ENCODE measurements at places on chromosomes 7 and 10.

DNA sequence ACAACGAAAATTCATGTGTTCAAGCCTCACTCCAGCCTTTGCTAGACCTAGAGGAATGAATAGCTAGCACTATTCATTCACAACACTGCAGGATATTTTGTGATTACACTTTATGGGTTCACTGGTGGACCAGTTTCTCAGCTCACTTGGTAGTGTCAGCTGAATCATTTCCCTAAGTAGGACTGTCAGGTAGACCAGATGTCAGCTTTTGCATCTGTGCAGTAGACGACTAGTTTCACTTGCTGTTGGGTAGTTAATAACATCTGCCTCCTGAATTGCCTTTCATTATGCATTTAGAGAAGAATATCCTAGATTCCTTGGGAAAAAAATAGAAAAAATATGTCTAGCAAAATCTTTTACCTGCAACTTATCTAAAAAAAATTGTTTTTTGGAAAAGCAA lies 296.4 kb downstream of the ADARB2 start:
- DNase-seq, result no peak

- DNase-seq, result no peak
Observed at GRCh38 chr7:37467002-37467401, 18.3 kb upstream of the ELMO1 start.

DNA sequence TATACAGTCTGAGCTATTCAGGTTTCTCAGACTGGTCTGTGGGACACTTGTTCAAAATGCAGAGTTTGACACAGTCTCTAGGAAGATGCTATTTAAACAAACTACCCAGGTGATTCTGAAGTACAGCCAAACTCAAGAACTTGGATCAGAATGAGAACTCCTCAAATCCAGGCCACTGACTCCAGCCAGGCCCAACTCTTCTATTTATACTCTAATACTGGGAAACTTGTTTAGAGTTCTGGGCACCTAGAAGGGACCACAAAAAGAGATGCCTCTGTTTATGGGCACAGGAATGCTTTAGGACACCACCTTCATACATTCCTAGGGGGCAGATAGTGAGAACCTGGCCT lies 40.1 kb upstream of the ADD3 start:
- DNase-seq, result no peak

GRCh38 chr10:944034-944831 lies 12.7 kb upstream of the LARP4B start:
- DNase-seq, result peak; percentile 66

GRCh38 chr10:34999532-34999931 lies 90.6 kb downstream of the CUL2 start:
- DNase-seq, result no peak

DNA sequence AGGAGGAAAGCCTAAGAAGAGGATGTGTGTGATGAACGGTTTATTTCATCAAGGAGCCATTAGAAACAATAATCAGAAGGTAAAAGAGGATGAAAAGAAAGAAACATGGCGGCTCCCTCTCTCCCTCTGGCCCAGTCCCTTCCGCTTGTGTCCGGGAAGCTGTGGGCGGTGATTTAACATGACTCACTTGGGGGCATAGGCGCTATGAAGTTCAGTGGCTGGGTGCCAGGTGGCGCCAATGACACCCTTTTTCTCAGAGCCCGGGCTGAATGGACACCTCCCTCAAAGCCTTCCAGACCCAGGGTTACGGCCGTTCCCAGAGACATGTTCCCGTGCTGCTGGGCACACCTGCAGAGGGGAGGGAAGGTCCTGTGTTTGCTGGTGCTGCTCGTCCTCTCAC lies 244.0 kb downstream of the SKAP2 start:
- DNase-seq, result no peak

- no peak for DNase-seq
Observed at GRCh38 chr7:47448971-47449370, 132.9 kb downstream of the TNS3 start.

- no peak for DNase-seq
Observed at GRCh38 chr7:20798694-20799121, 12.0 kb upstream of the SP8 start.

- no peak for DNase-seq
Observed at GRCh38 chr7:113731571-113731970, 187.2 kb downstream of the PPP1R3A start.

DNA sequence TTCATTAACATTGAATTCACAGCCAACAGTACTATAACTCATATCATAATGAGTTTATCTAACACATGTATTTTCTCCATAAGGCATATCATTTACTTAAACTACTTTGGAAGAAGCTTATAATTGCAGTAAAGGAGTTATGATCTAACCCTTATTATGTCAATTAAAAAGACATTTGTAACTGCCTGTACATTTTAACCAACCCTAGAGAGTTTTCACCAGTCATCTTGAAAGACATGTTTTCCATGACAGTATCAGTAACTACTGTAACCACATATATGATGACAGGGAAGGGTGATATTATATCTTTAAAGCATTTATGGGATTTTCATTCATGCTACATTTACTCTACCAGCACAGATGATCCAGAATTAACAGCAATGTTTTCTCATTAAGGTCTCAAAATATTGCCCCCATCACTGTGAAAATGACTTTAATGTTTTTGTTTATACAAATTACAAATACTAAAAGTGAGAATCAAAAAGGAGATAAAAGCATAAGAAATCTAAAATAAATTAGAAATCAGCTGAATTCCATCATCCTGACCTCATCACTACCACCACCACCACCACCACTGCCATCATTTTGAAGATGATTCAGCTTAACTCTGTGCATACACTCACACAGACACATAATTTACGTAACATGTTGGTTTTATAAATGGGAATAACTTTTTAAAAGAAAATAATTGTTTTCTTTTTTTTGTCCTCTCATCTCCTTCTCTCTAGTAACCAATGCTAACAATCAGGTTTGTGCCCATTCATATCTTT lies 53.6 kb downstream of the MKLN1 start:
- DNase-seq, result peak; percentile 12

DNA sequence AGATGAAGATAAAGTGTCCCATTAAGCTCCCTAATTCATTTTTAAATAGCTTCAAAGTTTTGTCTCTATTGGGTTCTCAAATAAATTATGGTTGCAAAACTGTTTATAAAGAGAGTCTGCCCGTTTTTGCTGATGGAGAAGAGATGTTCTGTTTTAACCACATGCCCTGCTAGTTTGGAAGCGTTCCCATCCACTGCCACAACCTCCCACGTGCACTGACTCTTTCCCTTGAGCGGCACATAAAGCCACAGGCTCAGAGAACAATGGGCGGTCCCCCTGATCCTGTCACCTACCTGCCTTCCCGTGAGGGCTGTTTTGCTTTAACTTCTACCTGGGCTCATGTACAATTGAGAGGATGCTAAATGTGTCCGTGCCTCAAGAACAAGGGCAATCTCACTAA lies 65.5 kb downstream of the CPVL start:
- no peak for DNase-seq

- peak; percentile 70 for DNase-seq
Observed at GRCh38 chr10:34814223-34814912, 728 bp downstream of the PARD3 start.

- DNase-seq, result no peak
Observed at GRCh38 chr10:111123883-111124282, 47.1 kb downstream of the ADRA2A start.

Measured in AG08396 (cell line).